Right lung (tissue), 10 donors: ENCODE measurements at places on chromosomes 1 and 21.
A peak's percentile ranks its signal among the peaks of the same experiment; 100 is the strongest.

- DNase-seq, result no peak
Observed at GRCh38 chr21:46222436-46223116, 6.0 kb downstream of the LSS start.

- no peak for DNase-seq
Observed at GRCh38 chr1:38657873-38658272, 201.7 kb downstream of the RRAGC start.

DNA sequence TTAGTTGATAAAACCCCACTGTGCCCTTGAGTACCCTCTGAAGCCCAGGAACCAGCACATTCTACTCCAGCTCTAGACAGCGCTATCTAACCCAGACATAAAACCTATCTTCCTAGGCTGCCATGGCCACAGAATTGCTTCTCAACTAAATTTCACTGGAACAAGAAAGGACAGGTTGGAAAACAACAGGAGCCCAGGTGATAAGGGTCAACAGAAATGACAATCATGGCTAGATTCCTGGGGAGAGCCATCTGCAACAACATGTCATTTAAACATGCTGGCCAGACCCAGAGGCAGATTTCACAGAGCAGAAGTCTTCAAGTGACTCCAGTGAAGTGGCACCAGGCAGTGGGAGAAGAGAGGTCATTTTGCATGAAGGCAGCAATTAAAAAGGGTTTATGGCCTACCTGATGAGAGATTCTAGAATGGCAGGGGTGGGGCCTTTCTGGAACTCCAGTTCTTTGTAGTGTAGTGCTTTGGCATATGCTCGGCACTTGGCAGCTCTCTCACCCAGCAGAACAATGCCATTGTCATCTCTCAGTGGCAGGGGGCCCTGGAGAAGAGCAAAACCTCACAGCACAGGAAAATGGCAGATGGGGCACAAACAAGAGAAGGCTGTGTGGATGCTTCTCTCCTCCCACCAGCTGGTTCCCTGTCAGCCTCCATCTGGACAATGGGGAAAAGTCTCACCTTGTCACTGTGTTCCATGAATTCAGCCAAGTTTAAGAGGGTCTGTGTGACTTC, 9.9 kb downstream of the ANGPTL7 start:
- DNase-seq, result no peak

DNA sequence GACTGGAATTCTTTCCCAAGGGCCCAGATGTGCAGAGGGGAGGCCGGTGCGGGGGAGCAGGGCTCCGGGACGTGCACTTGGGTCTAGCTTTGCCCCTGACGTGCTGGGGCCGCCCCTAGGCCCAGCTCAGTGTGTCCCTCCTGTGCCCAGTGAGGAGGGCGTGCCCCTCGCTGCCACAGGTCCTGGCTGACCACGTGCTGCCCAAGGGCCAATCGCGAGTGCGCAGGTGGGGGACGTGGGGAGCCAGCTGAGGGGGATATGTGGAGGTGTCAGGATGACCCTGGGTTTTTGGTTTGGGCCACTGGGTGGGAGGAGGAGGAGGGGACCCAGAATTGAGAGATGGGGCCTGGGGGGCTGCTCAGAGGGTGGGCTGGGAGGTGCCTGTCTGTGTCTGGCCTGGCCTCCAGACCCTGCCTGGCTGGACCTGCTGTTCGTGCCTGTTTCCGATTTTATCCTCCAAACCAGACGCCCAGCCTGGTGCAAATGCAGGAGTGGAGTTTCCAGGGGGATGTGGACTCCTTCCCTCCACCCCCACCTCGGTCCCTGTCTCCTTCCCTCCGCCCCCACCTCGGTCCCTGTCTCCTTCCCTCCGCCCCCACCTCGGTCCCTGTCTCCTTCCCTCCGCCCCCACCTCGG, 6.1 kb upstream of the RNF223 start:
- peak; percentile 31 for DNase-seq

DNA sequence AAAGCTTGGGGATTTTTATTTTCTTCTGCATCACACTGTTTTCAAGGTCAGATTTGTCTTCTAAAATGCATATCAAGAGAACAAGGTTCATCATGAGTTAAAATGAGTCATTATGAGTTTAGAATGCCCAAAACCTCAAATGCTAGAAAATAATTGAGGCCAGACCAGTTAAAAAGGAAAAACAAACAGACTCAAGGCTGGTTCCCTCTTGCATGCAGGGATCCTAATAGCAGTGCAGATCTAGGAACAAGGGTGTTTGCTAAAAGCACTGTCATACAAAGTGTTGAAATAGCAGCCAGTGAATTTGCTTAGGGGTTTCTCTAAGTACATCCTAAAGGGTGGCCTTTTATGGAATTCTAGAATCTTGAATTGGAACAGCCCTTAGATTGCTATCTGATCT, 15.3 kb downstream of the BEND5 start:
- DNase-seq, result no peak

GRCh38 chr1:94936861-94937620, 10.1 kb upstream of the CNN3 start:
- no peak for DNase-seq

GRCh38 chr1:120133228-120133927, 42.9 kb downstream of the SEC22B start:
- no peak for DNase-seq

DNA sequence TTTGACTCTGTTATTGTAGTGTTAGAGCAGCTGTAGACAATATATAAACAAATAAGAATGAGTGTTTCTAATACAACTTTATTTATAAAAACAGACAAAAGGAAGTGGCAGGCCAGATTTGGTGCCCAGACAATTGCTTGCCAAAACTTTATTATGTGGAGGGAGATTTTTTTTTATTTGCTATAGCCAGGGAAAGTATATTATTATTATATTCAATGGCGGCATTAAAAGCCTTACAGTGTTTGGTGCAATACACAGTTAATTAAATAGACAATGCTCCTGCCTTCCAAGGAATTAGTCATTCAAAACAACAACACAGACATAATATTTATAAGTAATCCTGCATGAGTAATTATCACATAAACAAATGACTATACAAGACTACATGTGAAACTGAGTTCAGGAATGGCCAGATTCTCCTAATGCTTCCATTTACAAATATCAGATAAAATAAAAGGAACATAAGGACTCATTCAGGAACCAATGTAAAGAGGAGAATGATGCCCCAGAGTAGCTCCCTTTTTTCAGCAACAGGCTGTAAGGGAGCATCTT, 10.6 kb upstream of the RC3H1 start:
- DNase-seq, result no peak

GRCh38 chr1:53341521-53341895, 13.6 kb upstream of the LRP8 start:
- DNase-seq, result no peak

DNA sequence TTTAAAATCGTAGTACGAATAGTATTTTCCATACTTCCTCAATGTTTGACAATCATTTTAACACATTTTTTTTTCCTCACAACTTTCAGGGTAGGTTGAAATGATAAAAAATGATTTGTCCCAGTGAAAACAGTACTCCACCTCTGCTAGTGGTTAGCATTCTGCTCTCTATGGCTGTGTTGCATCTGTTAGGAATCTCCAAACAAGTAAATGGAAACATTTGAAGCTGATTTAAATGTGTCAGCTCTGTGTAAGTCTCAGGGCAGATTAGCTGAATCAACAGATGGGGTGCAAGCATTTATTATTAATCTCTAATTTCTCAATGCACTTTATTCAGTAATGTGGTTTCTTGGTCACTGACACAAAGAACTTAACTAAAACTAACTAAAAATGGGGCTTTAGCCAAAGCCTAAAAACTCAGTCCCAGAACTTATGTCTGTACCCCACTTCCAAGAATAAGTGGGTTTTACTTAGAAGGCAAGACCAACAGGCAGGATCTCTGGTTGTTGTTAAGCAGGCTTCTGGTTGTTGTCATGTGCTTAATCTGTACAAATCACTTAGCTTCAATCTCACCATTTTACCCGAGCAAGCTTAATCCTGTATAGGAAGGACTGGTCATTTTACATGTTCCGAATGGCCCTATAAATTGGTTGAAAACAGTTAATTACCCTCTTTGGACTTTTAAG, 67.8 kb downstream of the PRRX1 start:
- DNase-seq, result no peak

- DNase-seq, result no peak
Observed at GRCh38 chr1:54610048-54610447, 13.3 kb downstream of the FAM151A start.

- DNase-seq, result no peak
Observed at GRCh38 chr1:196546272-196547111, 61.7 kb downstream of the KCNT2 start.

- no peak for DNase-seq
Observed at GRCh38 chr1:238242181-238242580, 351.5 kb upstream of the ZP4 start.

- no peak for DNase-seq
Observed at GRCh38 chr1:158552296-158552695, 1.9 kb downstream of the OR6Y1 start.

- no peak for DNase-seq
Observed at GRCh38 chr1:90731382-90732050, 14.4 kb upstream of the BARHL2 start.

DNA sequence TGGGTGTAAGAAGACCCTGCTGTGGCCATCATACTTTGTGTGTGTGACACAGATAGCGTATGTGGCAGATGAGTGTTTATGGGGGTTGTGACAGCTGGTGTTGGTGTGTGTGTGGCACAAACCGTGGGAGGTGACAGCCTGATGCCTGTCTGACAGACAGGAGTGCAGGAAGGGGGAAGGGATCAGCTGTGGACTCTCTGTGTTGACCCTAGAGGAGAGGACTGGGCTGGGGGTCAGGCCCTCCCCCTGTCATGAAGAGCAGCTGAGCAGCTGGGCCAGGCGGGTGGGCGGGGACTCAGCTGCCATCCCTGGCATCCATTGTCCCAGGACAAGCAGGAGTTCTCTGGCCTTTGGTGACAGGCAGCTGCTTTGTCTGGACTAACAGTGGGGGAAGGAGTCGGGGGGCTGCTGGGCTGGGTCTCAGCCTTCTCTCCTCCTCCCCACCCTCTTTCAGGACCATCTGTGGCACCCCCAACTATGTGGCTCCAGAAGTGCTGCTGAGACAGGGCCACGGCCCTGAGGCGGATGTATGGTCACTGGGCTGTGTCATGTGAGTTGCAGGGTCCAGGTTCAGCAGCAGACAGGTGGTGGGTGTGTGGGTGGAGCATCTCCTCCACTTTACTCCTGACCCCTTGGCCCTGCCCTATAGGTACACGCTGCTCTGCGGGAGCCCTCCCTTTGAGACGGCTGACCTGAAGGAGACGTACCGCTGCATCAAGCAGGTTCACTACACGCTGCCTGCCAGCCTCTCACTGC, 2.3 kb downstream of the PLK3 start:
- DNase-seq, result no peak

DNA sequence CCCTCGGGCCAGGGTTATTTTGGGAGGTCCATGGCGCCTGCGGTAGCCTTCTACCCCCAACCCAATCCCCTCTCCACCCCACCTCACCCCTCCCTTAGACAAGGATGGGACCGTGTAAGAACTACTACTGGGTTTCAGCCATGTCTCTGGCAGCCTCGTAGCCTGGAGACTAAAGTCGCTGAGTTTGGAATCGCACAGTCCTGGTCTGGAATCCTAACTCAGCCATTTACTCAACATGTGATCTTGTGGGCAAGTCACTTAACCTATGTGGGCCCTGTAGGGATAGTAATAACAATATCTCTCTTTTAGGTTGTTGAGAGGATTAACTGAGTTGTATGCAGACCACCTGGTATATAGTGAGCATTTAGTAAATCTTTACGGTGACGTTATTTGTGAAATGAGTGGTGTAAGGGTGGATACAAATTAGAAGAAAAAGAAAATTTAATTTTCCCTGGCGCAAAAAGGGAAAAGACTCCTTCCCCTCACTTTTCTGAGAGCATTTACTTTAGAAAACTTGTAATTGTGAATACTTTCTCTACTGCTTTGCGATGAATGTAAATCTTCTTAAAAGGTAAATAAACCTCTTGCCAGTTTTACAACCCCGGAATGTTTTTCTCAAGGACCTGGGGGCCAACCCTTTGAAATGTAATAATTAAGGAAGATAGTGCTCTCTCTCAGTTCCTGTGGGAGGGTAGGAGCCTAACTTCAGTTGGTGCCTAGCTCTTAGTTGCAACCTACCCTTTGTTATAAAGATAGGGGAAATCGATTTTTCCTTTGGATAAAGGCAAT, 615 bp upstream of the MRPS15 start:
- DNase-seq, result no peak

DNA sequence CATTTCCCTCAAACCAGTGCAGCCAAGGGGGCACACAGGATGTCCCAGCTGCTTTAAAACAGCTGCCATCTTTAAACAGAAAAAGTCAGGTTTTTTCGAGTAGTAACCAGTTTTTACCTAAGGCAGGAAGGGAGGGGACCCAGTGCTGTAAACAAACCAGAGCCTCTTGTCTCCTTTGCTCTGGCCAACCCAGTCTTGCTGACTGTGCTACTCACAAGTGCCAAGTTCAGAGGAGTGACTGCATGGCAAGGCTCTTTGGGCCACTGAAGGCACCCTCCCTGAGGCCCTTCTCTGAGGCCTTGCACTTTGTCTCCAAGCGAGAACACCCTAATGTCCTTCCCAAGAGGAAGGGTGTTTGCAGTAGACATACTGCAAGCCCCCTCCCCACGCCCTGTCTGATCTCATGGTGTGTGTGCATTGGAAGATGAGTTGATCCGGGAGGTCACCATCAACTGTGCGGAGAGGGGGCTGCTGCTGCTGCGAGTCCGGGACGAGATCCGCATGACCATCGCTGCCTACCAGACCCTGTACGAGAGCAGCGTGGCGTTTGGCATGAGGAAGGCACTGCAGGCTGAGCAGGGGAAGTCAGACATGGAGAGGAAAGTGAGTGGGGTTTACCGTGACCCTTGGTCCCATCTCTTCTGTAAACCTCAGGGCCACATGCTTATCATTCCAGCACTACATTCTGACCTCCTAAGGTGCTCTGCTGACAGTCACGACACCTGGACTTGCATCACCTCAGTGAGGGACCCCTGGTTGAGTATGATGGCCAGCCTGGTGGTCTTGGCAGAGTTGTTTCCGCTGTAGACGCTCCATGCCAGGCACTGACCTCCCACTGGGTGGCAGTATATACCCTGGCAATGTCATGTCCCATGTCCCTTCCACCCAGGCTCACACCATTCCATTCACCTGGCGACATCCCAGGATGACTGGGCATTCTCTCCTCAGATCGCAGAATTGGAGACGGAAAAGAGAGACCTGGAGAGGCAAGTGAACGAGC, 4.7 kb downstream of the DNALI1 start:
- DNase-seq, result no peak

GRCh38 chr1:151892190-151892589, 17.1 kb downstream of the THEM4 start:
- no peak for DNase-seq

- peak; percentile 50 for DNase-seq
Observed at GRCh38 chr1:94481473-94481933, 60.1 kb downstream of the F3 start.

DNA sequence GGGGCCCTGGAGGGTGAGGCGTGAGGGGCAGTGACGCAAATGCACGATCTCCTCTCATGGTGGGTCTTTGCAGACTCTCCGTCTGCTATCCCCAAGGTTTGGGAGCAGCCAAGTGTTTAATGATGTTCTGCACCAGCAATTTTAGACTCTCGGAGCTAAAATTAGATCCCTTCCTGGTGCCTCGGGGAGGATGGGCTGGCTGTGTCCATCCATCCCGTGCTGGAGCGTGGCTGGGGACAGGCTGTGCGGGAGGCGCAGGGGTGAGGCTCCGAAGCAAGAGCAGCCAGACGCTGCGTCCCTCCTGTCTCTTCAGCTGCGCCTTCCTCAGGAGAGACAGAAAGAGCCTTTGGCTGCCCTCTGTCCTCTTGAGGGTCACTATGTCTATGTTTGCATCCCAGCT, 387.6 kb downstream of the CAMTA1 start:
- no peak for DNase-seq
